T-helper 17 cell (primary cell): ENCODE measurements at places on chromosomes 11 and 22. TPM values are rescaled to one million over a fixed set of nuclear protein-coding genes. Genes with fewer than 3 reads are reported as not detected.

The PRMT3 gene
- 12.2 TPM for total RNA-seq

The CCDC87 gene
- total RNA-seq = 2.3 TPM

The CRYBB1 gene
- not detected for total RNA-seq

DNA sequence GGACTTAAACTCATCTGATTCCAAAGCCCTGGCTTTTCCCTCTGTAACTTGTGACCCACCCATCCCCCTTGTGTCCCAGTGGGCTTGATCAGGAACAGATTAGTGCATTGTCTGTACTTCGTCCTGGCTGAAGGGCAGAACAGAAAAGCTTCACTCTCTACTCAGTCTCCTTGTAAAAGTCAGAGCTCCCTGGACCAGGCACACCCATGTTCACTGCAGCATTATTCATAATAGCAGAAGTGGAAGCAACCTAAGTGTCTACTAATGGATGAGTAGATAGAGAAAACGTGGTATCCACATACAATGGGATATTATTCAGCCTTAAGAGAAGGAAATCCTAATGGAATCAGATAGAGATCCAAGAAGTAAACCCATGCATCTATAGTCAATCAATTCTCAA is 20.7 kb downstream of the DRD2 start:
- no peak for DNase-seq

- no peak for DNase-seq
These were observed 111.8 kb downstream of the OSBP2 start for GRCh38 chr22:30806391-30806861.
